CD4-positive, alpha-beta T cell treated with Interleukin-1 beta for 1 hour (primary cell): ENCODE measurements at places on chromosomes 2 and 18.

DNA sequence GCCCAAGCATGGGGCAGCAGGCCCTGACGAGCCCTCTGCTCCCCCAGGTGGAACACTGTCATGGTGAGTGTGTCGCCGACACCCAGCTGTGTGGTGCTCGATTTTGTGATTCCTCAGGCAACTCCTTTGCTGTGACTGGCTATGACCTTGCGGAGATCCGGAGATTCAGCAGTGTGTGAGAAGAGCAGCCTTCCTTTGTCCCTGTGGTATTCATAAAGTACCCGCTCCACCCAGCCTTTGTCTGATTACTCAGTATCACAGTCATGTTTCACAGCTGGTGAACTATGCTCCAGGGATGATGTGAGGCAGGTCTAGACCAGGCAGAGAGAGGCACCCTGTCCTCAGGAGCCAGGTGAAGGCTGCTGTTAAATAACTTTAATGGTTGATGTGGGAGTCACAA is 4.0 kb downstream of the WDR54 start:
- no peak for DNase-seq

DNA sequence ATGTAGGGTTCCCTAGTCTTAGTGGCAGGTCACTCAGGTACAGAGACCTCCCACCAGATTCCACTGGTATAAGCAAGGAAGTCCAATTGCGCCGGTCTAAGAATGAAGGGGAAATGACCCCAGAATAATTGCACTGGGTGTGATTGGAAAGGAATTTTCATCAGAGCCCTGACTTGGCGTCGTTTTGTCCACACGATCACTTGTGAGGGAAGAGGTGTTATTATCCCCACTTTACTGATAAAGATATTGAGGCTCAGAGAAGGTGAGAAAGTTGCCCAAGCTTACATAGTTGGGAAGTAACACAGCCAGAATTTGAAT is 61.5 kb downstream of the CIB4 start:
- no peak for DNase-seq

DNA sequence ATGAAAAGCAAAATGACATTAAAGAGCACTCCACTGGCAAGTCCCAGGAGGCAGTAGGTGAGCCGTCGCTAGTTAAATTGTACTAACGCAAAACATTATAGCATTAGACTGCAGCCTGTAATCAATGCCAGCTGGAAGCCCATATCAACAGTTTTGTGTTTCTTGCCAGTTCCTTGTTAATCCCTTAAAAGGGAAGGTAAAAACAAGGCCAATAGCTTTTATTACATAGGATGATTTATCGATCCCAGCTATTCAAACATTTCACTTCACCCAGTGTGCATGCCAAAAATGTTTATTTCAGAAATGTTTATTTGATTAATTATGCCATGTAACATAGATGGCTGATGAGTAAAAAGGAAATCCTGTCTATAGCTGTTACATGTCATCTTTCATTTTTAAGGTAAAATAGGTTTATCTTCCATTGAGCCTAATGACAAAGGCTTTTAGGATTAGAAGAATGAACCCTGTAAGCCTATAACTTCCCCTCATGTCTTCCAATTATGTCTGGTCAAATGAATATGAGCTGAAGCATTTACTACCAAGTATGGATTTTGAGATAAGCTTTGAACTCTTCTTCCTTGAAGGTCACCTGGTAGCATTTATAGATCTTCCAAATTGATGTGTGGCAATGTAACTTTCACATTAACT is 591.2 kb downstream of the RNF144A start:
- no peak for DNase-seq

GRCh38 chr2:19579461-19579860 is 221.0 kb upstream of the OSR1 start:
- no peak for DNase-seq

GRCh38 chr2:191601060-191601459 is 76.9 kb upstream of the NABP1 start:
- DNase-seq: no peak

- DNase-seq: no peak
Measured at GRCh38 chr2:152661076-152661475, 56.2 kb downstream of the PRPF40A start.

GRCh38 chr2:172311921-172312345 is 115.5 kb upstream of the ITGA6 start:
- no peak for DNase-seq

- peak; percentile 49 for DNase-seq
Measured at GRCh38 chr2:113116100-113116958, 11.1 kb upstream of the IL1RN start.

GRCh38 chr2:75949385-75950030 is 238.8 kb upstream of the GCFC2 start:
- DNase-seq: no peak

GRCh38 chr18:62928326-62928725 is 213.0 kb downstream of the PHLPP1 start:
- DNase-seq: no peak

- DNase-seq: no peak
Measured at GRCh38 chr2:133157141-133157540, 411.1 kb downstream of the NCKAP5 start.

GRCh38 chr18:69400253-69400975 is at the start of gene DOK6:
Gene DOK6 (plus strand): TSS chr18:69400888.
- no peak for DNase-seq

DNA sequence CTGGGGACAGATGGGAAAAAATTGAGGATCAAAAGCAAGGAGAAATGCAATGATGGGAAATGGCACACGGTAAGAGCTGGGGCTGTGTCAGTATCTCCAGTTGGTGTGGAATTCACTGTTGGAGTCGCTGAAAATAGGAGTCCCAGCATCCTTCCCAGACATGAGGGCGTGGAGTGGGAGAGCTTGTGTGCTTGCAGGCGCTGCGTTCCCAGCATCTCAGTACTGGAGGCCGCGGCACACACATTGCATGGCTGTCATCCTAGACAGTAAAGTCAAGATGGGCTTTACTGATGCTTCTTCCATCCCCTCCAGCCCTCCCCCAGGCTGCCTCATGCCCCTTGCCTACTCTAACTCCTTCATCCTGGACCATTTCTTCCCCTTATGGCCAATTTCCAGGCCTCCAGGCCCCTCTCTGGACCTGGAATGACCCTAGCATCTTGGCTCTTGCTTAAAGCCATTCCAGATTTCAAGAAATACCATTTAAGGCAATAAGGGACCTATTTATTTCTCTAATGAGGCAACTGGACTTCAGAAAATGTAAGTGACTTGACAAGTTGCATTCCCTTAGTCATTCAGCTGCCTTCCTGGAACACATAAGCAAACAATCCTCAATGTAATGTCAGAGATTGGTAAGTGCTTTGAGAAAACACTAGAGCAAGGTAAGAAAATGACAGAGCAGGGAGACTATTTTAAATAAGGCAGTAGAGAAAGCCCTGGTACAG is 70.5 kb upstream of the TTC39C start:
- DNase-seq: no peak

DNA sequence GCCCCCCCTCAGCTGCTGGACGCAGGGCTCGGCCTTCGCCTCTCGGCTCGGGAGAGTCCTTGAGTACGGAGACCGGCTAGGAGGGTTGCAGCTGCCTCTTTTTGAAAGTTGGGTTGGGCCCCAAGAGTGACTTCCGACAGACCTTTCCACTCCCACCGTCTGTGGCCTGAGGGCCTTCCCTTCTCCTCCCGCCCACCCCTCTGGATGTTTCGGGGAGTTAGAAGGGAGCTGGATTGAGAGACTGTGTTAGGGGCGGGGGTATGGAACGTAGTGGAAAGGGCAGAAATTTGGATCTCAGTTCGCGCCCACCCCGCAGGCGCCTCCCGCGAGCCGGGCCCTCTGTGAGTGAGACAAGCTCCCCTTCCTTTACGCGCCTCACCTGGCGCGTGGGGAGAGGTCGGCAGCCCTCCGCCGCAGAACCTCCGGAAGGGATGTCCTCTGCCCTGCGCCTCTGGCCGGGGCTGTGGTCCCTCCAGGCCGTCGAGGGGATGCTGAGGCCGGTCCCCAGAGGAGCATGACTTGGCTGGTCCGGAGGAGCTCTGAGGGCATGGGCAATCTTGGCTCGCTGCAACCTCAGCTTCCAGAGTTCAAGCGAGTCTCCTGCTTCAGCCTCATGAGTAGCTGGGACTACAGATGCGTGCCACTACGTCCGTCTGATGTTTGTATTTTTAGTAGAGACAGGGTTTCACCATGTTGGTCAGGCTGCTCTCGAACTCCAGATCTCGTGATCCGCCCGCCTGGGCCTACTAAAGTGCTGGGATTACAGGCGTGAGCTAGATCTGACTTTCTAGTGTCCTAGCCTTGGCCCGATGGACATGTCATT is 15.9 kb downstream of the C2orf74 start:
- peak; percentile 32 for DNase-seq

DNA sequence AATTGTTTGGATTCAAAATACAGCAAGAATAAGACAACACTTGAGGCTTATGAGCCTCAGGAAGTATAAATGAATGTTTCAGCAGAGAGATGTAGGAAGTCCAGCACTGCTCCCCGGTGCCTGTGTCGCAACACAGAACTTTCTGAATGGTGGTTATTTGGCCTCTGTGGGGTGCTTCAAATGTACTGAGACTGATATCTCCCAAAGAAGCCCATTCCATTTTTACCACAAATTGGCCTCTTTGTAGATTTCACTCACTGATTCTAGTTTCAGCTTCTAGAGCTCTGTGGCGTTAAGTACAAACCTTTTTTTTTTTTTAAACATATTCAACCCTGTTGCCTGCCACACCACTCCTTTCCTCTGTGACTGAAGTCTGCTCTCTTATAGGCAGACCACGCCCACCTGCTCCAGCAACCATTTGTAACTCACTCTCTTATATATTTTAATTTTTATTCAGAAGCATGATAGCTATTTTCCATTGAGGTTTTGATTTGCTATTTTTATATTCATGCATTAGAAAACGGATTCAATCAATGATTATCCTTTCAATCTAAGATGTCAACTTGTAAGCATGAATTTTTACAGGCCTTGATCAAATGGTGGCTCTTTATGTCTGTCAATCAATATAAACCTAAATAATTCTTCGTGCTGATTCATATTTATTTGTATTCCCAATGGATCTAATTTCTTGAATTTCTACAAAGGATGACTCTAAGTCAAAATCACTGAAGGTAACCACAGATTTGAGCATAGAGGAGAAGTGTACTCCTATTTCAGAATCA is 277.1 kb upstream of the CCDC68 start:
- no peak for DNase-seq

- DNase-seq: no peak
Measured at GRCh38 chr18:74733598-74733997, 135.9 kb downstream of the ZNF407 start.

- peak; percentile 66 for DNase-seq
Measured at GRCh38 chr2:242031481-242032019, 162.0 kb downstream of the RTP5 start.

GRCh38 chr2:128742467-128742866 is 423.8 kb upstream of the HS6ST1 start:
- DNase-seq: no peak

DNA sequence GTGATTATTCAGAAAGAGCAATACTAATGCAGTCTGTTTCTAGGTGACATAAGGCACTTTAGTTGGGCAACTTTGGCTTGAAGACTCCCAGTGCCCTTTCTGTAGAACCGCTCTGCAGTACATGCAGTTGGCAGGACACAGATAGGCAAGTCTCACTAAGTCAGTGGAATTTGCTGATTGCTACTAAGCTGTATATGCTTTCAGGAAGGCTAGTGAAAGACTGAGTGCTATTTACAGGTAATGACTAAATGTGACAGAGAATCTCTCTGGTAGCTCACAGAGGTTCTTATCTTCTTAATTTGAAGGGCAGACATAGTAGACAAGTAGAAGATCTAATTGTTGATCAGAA is 243.0 kb downstream of the WDPCP start:
- no peak for DNase-seq

- no peak for DNase-seq
Measured at GRCh38 chr2:199364153-199364552, 93.6 kb downstream of the SATB2 start.

DNA sequence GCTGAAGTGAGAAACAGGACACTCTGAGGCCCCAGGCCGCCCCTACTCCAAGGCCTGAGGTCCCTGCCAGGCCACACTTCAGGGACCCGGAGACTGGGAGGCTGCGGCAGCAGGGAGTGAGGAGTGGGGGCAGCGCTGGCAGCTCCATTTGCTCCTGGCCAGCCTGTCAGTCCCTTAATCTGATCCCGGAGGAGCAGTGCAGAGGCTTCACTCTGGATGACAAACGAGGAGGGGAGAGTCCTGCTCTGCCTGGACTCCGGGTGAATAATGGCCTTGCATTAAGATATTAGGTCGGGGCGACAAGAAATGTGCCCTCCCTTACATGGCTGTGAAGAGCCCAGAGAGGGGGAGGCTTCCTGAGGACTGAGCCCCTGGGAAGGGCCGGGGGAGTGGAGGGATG is 14.3 kb upstream of the PRSS56 start:
- DNase-seq: no peak

GRCh38 chr2:206978746-206979145 is 39.4 kb downstream of the CPO start:
- DNase-seq: no peak

DNA sequence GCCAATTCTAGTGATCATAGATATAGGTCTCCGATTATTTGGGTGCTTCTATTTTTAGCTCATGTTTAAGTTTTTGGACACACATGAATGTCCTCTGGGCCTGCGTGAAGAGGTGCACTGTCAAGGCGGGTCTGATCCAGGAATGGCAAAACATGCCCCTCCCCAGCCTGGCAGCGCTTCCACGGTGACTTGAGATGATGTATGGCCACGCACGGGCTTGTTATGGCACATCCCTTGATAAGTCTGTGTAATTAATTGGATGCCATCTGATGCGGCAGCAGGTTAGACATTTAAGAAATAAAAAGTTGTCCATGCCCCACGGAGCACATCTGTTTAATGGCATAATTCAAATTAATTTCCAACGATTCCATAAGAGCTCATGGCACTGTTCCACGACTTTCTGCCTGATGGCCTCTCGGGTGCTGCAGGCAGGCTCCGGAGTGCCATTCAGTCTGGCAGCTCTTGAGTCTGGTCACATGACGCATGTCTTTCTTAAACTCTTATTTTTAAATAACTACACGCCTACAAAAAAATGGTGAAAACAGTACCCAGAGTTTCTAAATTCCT is 151.4 kb downstream of the ACKR3 start:
- no peak for DNase-seq

DNA sequence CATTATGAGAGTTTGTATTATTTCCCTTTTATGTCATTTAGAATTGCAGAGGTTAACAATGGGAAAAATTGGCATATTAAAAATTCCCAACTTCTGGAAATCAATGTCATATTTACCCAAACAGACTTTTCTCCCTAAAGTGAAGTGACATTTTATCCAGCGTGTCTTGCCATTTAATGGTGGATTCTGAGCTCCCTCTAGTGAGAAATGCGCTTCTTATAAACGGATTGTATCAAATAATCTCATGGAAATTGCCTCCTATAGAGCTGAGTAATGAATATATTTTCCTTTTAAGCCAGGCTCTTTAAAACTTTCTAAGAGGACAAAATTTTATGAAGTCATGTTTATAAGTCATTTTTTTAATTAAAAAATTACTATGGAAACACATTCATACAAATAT is 5.7 kb upstream of the GCFC2 start:
- no peak for DNase-seq

- no peak for DNase-seq
Measured at GRCh38 chr2:113685471-113685870, 58.4 kb downstream of the RABL2A start.

DNA sequence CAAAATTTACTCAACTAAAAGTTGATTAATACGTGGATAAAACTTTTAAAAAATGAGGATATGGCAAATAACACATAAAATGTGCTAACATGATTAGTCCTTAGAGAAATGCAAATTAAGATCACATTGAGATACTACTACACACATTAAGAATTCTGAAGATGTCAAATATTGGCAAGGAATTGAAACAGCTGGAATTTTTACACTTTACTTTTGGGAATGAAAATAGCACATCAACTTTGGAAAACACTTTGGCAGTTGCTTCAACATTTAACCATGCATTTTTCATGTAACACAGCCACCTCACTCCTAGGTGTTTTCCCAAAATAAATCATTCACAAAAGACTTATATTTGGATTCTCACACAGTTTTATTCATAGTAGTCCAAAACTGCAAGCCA is 687.9 kb upstream of the SETBP1 start:
- no peak for DNase-seq
